Ammon's horn (tissue), 1 donor: ENCODE measurements at places on chromosomes 2 and 18.

DNA sequence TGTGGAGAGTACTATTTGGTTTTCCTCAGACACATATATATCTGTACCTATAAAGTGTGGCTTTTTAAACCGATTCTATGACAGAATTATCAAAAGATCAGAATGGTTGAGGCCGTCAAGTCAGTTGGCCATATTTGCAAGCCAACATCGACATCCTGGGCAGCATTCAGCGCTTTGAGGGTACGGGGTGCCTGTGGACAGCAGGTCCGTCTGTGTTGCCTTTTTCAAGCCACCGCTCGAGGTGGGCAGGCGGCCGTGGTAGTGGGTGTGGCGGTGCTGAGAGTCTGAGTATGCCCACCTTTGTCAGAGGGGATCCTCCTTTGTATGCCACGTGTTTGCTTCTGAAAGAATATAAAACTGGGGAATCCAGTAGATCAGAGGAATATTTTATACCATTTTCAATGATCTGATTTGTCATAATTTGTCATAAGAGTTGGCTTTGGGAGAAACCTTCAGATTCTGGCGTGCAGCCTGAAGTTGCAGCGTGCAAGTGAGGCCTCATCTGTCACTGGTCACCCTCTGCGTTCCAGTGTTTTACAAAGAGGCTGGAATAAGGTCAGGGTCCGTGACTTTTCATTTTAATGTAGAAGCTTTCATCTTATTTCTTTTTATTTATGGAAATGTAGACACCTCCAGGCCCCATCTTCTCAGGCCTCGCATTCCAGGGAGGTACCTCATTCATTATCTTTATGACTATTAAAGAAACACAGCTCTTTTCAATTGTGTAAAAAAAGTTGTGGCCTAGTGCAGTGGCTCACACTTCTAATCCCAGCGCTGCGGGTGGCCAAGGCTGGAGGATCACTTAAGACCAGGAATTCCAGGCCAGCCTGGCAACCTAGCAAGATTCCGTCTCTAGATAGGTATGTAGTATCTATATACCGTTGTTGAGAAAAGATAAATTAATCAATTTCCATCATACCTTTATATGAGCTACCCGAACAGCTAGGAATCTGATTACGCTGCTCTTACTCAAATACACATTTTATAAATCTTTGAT, 37.8 kb upstream of the RBM44 start:
- no peak for DNase-seq

GRCh38 chr2:197926673-197927072, 122.3 kb downstream of the PLCL1 start:
- no peak for DNase-seq

GRCh38 chr2:22950431-22950830, 434.5 kb upstream of the KLHL29 start:
- DNase-seq = no peak

GRCh38 chr18:26543373-26543772, 5.0 kb downstream of the KCTD1 start:
- no peak for DNase-seq

GRCh38 chr18:71808616-71809015, 735.5 kb downstream of the CBLN2 start:
- no peak for DNase-seq

- DNase-seq = no peak
These were observed 24.0 kb upstream of the ITGB6 start for GRCh38 chr2:160224060-160224459.

DNA sequence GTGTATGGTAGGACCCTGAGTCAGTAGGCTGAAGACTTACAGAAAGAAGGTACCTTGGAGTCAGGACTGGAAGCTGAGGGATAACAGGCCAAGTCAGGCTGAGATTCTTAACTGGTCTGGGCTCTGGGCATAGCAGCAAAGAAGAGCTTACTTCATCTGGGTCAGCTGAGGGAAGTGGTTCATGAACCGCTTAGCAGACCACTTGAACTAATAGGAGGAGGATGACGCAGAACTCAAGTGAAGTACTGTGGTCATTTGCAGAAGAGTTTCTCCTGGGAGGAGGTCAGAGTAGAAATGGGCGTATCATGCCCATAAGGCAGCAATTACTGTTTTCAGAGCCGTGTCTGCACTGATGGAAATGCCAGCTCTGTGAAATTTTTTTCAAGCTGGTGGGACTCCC, 164.5 kb downstream of the LCLAT1 start:
- DNase-seq = no peak

- no peak for DNase-seq
These were observed 34.4 kb upstream of the GALNT1 start for GRCh38 chr18:35547008-35547605.

GRCh38 chr2:107094450-107094986, 208.6 kb upstream of the ST6GAL2 start:
- peak; percentile 4 for DNase-seq

- DNase-seq = no peak
These were observed 154.1 kb upstream of the KLHL29 start for GRCh38 chr2:23230885-23231284.

DNA sequence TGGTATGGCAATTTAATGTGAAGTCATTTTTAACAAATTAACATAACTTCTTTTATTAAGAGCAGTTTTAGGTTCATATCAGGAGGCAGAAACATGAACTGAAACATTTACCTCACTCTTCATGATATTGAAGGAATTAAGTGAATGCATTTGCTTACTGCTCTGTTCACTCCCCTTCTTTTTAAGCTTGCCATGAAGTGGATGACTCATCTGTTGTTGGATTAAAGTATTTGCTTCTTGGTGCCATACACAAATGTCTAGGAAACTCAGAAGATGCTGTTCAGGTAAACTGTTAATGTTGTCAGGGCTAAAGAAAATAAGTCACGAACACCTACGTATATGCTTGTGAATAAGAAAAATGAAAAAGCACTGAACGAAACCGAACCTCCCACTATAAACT, 10.2 kb upstream of the CABYR start:
- no peak for DNase-seq

DNA sequence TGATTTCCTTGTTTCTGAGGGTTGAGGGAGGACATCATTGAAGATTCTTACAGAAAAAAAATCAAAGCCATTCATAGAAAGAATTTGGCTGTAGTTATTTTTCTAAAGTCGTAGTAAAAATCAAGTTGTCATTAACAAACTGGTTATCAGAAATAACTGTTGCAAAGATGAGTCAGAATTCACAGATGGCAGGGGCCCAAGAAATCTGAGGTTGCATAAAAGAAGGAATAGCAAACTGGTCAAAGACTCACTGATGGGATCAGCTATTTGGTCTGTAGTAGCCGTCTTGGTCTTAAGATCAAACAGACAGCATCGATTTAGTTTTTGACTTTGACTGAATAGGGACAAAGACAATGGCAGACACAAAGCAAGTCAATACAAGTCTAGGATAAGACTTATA, 334.3 kb downstream of the FIGN start:
- no peak for DNase-seq

DNA sequence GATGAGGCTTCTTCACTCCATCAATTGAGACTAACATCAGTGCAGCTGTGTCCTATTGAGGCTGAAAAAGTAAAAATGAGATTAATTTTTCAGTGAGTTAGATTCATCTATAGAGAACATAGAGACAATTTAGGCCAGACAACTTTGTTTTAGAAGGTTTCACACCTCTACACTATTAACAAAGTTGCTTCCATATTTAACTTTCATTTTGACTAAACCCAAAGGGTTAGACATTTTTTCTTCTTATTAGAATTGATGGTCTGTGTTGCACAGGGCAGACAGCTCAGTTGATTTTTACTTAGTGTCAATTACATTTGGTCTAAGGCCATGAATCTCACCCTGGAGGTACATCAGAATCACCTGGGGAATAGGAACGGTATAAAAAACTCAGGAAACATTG, 130.2 kb upstream of the NXPH2 start:
- no peak for DNase-seq

- no peak for DNase-seq
These were observed 115.8 kb upstream of the PDE1A start for GRCh38 chr2:182542501-182543258.

GRCh38 chr2:59339837-59340207, 1098.7 kb upstream of the FANCL start:
- no peak for DNase-seq

DNA sequence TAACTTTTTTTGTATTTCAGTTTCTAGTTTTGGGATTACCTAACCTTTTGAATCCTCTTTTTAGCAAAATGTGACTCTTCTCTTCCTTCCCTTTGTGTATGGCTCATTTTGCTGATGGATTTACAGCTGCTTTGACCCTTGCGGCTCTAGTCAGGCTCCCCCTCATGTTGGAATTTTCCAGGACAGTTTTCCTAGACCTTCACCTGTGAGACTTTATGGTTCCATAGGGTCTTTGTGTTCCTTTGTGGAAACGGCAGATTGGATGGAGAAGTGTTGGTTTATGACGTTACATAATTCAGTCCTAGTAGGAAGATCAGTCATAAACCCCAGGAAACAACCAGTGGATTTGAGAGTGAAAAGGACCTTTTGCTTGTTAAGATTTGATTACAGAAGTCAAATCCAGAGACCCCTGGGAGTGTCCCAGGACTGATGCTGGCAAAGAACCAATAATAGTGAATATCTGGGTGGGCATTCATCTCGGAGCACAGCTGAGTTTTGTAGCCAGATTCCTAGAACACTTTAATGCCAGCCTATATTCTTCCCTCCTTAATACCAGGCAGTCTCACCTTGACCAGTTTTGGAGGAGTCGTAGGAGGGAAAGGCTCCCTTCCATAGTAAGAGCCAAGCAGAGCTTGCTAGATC, 42.7 kb downstream of the SOCS6 start:
- no peak for DNase-seq

- DNase-seq = no peak
These were observed 15.6 kb upstream of the PSD4 start for GRCh38 chr2:113157897-113158753.

DNA sequence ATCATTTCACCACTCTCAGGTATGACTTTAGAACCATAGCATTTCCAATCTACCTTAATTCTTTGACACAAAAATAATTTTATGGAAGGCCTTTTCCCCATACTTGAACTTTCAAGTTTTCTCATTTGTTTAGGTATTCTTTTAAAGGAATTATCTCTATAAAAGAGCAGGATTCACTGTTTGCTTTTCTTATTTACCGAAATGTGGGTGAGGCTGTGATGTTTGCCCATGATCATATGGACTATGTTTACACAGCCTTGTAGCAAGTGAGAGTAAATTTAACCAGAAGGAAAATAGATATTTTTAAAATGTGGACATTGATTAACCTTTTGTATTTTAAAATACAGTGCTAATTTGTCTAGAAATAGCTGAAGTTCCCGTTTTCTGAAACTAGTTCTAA, 26.3 kb downstream of the CAB39 start:
- no peak for DNase-seq

GRCh38 chr2:10885094-10885860, 26.5 kb upstream of the KCNF1 start:
- no peak for DNase-seq

DNA sequence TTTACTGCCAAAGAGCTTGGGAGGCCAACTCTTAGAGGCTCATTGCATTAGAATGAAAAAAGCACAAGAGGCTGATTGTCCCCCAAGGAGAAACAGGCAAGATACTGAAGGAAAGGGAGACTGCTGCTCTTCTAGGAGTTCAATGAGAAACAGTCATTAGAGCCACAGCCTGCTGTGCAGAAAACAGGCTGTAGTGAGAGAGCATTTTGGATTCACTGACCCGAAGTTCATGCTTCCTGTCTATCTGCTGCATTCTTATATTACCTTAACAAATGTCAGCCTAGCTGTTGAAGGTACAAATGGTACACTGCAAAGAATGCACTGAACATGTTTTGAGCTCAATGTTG, 423.3 kb downstream of the SETBP1 start:
- DNase-seq = no peak

GRCh38 chr18:13471971-13472628, 253.5 kb downstream of the LDLRAD4 start:
- DNase-seq = peak; percentile 75

DNA sequence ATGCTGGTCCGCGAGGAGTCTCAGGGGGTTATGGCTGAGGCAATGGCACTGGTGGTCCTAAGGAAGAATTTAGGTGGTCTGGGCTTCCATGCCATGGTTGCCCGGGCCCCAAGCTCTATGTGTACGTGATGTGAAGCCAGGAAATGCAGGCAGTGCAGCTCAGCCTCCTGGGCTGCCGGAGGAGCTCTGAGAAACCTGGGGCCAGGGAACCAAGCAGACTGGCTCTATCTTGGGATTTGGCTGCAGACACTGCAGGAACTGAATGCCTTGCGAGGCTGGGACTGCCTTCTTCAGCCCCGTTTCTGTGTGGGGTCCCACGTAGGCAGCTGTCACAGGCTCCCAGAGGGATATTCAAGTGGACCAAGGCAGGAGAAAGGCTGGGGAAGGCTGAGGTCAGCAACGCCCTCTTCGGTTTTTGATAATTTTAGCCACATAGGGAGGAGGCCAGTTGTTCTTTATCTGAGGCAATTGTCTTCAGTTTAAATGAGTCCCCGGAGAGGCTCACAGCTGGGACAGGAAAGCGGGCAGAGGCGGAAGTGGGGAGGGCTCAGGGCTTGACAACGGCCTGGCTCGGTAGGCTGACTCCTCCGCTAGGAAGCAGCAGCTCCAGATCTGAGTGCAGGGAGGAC, 77.7 kb downstream of the RHOB start:
- peak; percentile 74 for DNase-seq

- no peak for DNase-seq
These were observed 153.3 kb upstream of the KYNU start for GRCh38 chr2:142724186-142724585.

GRCh38 chr18:56565046-56565445, 73.3 kb downstream of the TXNL1 start:
- DNase-seq = no peak

- no peak for DNase-seq
These were observed 14.4 kb upstream of the RAB17 start for GRCh38 chr2:237604960-237605359.

DNA sequence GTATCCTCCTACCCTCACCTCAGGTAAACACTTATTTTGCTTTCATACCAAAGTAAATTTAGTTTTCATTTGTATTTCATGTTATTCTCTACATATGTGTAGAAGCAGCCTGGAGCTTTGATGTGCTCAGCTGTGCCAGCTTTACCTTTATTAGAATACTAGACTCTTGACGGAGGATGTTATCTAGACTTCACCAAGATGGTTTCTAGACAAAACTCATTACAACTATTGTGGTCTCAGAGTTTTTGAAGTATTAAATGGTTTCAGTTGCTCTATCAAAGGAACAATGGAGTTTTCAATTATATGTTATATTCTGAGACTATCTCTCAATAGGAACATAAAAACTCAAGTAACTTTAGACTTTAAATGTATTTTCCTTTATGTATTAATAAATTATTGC, 5.0 kb upstream of the IL18RAP start:
- DNase-seq = no peak
